ENCODE measurements at places on chromosomes 6 and 20.

DNA sequence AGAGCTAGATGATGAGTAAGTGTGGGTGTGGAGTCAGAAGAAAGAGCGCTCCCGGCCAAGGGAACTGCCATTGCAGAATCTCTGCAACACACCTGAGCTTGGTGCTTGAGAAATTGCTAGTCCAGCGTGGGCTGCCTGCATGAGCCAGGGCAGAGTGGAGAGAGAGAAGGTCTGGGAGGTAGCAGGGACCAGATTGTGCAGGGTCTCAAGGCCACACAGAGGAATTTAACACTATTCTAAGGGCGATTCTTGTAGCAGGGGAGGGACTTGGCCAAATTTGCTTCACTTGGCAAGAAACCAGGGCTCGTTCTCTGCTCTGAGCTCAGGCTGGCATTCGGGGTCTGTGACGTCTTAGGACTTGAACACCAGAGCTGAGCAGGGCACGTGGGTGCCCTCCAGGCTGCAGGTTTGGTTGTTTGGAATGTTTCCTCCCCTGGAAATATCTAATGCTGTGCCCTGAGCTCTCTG, 53.5 kb downstream of the BCAS4 start:
- no peak for ATAC-seq

DNA sequence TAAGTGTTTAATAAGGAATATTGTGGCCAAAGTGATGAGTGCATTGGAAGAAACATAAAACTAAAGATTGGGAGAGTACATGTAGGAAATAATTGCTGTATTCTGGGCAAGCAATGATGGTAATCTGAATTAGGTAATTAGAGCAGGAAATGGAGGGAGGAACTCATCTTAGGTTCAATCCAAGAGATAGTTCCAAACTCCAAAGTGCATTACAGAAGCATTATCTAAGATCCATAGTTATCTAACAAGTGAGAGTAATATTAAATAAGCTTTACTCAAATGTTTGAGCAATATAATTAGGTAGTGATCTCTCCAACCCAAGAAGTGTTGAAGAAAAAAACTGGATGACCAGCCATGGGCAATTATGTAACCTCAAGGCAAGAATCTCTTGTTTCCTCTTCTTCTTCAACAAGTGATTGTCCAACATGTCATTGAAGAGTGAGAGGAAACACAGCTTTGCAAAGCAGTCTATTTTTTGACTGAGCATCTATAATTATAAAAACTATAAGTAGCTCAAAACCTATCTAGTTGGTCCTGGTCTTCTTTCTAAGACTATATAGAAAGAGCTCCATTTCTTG, 181.2 kb upstream of the TNFAIP3 start:
- no peak for ATAC-seq

DNA sequence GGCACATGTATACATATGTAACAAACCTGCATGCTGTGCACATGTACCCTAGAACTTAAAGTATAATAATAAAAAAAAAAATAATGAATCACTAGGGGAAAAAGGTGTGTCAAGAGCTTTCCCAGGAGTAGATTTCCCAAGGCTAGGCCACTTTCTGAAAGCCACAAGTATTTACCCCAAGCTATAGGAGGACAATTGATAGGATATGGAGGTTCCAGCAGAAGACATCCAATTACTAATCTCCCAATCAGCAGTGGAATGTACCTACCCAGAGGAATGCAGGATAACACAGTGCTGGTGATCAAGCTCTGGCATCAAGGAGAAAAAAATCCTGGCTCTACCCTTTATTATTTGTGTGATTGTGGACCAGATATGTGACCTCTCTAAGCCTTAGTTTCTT, 562.7 kb downstream of the RFPL4B start:
- ATAC-seq: no peak

DNA sequence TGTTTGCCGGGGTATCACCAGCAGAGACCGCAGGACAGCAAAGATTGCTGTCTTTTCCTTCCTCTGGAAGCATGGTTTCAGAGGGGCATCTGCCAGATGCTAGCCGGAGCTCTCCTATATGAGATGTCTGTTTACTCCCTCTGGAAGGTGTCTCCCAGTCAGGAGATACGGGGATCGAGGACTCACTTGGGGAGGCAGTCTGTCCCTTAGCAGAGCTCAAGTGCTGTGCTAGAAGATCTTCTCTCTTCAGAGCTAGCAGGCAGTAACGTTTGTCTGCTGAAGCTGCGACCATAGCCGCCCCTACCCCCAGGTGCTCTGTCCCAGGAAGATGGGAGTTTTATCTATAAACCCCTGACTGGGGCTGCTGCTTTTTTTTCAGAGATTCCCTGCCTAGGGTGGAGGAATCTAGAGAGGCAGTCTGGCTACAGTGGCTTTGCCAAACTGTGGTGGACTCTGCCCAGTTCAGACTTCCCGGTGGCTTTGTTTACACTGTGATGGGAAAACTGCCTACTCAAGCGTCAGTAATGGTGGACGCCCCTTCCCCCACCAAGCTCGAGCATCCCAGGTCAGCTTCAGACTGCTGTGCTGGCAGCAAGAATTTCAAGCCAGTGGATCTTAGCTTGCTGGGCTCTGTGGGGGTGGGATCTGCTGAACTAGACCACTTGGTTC, 133.0 kb upstream of the FLRT3 start:
- ATAC-seq: no peak

GRCh38 chr6:41936073-41936837, 5.4 kb downstream of the CCND3 start:
- peak; percentile 76 for ATAC-seq

DNA sequence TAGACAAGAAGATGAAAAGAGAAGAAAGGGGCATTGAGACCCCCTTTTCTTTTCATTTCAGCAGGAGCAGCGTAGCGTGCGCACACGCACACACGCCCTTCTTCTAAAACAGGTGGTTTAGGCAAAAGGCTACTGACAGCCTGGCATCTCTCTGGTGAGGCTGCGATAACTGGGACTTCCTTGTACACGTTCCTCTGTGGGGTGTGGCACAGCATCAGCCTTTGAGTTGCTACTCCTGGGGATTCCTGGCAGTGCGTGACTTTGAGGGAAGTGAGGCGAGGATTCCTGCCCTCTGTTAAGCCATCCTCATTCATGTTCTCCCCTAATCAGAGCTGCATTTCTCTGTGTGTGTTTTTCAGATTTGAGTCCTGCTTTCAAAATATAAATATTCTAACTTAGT, 94.7 kb downstream of the TMEM170B start:
- ATAC-seq: no peak

DNA sequence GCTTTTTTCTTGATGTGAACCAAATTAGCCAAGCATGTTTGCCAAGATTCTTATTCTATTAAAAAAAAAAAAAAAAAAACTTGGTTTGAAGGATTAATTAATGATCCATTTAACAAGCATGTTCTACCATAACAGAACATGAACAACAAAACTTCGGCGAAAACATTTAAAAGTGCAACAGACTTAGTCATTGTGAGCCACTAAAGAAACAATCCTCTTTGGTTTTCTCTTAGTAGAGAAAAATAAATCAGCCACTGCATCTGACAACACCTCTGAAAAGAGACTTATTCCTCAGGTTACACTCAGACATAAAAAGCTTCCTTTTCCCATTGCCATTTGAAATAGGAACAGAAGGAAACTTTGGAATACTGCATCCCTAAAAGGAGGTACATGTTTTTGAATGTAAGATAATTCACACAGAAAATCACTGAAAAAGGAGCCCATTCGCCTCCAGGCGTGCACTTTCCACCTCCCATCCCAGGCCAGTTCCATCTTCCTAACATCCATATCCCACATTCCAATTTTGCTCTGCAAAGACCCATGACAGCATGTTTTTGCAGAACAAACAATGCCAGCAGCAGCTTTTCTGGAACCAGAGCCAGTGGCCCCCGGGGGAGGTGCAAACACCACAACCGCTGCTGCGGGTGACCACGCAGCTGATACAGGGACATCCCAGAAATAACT, 79.5 kb downstream of the ZMYND8 start:
- no peak for ATAC-seq

DNA sequence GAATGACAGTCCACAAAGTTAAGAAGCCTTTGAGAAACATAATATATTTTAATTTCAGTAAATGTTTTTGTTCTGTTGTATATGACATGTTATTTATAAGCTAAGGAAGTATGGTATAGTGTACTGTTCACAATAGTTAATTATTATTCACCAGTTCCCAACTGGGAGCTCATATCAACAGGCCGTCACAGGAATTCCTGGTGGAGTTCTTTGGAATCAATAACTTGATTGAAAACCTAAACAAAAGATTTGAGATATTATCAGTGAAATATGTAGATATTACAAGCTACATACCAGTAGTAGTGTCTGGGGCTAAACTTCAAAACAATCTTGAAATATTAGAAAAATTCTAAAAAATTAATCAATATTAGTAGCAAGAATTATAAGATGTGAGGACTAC, 60.3 kb downstream of the NOX3 start:
- no peak for ATAC-seq

DNA sequence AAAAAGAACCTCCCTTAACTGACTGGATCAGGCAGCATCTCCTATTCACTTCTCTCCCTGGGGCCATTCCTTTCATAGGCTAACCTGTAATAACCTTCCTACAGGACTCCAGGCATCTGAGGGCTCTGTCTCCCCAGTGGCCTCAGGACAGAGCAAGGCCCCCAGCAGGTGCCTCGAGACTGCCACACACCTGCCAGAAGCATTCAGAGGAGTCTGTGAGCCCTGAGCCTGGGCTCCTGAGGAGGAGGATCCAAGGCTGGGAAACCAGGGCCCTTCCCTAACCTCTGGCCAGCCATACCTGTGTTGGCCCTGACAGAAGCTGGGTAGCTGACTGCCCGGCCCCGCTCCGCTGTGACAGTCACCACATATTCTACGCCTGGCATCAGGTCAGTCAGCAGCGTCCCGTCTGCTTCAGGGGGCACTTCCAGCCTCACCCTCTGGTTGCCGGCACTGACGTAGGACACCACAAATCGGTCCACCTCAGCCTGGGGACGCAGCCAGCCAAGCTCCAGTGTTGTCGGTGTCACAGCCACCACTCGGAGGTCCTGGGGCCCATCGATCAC, 20.6 kb downstream of the TNXB start:
- no peak for ATAC-seq

DNA sequence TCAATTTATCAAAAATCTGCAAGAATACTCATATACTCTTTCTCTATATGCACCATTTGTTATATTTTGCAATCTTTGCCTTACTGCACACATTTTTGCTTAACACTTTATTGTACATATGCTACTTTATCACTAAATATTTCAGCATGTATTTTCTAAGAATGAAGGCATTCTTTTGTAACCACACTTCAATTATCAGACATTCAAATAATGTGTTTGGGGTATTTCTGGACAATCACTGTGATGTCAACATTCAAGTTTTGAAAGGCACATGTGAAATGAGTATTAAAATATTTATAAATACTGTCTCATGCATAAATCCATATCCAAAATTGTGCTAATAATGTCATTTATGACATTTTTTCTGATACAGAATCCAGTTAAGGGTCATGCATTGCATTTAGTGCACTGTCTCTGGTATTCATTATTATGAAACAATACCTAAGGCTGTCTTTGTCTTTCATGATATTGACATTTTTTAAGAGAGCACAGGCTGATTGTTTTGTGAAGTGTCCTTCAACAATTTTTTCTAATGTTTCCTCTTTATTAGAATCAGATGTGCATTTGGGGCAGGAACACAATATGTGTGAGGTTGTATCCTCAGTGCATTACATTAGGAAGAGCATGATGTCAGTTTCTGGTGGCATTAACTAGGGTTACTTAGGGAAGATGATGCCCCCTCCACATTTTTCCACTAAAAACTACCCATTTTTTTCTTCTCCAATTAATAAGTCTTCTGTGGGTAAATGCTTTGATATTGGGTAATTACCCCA, 105.7 kb downstream of the MTFR2 start:
- ATAC-seq: no peak

- ATAC-seq: no peak
These were observed 162.2 kb upstream of the ARG1 start for GRCh38 chr6:131410785-131411184.

DNA sequence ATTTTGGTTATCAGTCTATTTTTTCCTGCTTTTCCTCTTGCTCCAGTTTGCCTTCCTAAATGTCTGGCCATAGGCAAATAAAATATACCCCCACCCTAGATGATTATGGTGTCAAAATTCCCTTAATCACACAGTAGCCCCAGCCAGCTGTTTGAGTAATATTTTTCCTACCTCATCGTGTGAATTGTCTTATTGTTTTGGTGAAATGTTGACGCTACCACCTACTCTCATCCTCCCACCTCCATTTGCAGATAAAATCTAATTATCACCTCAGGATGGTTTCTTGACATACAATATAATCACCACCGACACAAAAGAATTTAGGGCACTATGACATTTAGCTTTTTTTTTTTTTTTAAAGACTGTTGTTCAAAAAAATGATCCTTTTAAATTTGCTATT, 44.1 kb upstream of the FUCA2 start:
- ATAC-seq: no peak

DNA sequence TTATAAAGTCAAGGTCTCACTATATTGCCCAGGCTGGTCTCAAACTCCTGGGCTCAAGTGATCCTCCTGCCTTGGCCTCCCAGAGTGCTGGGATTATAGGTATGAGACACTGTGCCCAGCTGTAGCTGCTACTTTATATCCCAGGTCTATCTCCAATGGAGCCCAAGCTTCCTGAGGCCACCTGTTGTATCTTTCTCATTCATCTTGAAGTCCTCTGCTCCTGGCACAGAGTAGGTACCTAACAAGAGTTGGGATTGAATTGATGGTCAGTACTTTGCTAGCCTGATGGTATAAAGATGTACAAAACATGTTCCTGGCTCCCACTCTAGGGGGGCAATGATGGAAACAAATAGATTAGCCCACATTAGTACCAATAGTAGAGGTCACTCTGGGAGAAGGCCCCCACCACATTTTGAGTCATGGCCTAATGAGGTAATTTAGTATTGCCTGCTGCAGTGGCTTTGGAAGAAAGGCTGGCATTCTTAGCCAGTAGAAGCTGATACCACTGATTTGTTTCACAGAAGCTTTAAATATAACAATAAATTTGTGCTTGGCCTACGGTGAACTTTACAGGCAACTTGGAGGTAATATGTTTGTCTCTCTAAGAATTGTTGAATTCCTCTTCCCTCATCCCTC, 5.4 kb downstream of the PTPN1 start:
- no peak for ATAC-seq

- no peak for ATAC-seq
These were observed 65.5 kb downstream of the SMOC2 start for GRCh38 chr6:168506460-168506859.

DNA sequence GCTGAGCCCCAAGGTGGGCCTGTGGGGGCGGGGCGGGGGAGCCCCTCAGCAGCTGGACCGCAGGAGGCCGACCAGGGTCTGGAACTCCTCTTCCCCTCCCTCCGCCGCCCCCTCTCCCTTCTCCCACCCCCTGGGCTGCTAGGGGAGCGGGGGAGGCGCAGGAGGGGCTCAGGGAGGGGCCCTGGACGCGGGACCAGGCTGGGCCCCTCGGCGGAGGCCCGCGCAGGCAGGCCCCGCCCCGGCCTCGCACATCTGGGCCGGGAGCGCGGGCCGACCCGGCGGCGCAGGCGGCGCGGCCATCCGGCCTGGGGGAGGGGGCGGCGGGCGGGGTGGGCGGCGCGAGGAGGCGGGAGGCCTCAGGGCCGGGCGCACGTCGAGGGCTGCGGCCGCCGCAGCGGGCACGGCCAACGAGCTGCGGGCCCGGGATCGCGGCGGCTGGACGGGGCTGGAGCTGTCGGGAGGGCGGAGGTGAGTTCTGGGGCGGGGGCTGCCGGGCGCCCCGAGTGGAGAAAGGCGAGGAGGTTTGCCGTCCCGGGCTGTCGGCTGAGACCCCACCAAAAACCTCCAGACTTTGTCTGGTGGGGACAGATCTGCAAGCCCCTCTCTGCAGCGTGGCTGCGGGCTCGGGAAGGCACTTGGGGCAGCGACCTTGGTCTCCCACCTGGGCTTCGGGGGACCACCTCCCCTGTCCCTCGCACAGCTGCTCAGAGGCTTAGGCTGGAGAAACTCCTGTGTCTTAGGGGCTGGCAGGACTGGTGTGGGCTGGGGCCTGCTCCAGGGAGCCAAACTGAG, at the start of gene HSPA12B:
HSPA12B (plus strand) TSS at position 359 of the 792 bp plus-strand sequence. CDS start 5,990 bp downstream, outside the sequence.
- no peak for ATAC-seq

All from activated CD4-positive, CD25-positive, alpha-beta regulatory T cell treated with anti-CD3 and anti-CD28 coated beads, Interleukin-2, amount 50 U/mL, for 24 hours (primary cell).